ENCODE measurements at places on chromosomes 11 and 22.
A peak's percentile ranks its signal among the peaks of the same experiment; 100 is the strongest.

- peak; percentile 23 for DNase-seq
Observed at GRCh38 chr11:119567688-119568582, 145.0 kb upstream of the THY1 start.

DNA sequence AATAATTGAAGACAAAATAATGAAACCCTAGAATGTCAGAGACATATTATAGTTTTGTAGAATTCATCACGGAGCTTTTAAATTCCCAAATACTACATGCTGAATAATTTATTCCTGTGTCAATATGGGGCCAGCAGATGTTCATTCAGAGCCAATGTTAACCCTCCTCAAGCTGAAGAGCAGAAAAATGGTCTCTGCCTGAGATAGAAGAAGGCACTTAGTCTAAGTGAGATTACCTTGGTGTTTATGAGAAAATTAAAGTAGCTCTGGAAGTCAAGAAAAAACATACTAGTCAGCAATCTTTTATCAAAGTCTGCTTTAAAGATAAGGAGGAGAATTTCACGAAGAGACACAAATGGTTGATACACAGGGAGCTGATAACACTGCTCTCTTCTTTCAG lies 328.2 kb downstream of the TTC28 start:
- DNase-seq, result no peak

DNA sequence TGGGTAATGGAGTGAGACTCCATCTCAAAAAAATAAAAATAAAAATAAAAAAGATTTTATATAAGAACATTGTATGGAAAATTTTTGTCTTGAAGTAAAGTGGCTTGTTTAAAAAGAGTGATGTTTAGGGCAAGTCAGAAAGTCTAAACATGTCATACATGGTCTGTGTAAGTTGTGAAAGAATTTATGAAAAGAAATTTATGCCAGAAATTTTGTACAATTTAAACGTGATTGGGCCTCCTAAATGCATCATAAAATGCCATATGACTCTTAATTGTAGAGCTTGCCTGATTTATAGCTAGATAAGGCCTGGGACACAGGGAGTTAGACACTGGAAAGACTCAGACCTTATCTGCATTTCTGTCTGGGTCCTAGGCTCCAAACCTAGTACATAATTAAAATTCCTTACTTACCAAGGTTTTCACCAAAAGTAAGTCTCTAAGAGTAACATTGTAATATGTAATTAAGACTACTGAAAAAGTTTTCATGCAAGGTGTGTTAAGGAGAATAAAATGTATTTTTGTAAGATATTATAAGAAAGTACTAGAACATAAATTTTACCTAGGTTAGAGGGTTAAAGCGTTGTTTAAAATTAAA lies 110.5 kb downstream of the AASDHPPT start:
- DNase-seq, result no peak

DNA sequence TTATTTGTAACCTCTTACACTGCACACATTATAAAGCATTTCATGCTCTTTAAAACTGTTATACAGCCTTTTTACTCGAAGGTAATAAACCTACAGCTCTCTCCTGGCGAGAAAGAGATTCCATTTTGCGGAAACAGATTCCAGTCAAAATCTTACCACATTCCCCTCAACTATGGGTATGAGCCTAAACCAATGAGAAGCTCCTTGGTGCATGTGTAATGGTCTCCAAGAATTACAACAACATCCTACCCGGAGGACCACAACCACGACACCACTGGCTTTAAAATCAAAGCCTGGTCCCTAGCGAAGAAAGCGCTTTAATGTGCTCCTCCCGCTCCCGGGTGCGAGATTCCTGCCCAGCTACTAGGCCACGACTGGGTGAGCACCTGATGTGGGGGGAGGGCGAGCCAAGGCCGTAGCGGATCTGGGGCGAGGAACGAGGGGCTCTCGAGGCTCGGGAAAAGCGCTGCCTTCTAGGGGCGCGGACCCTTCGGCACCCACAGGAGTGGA lies 821 bp downstream of the CELF1 start:
- DNase-seq, result no peak

- no peak for DNase-seq
Observed at GRCh38 chr11:68692115-68692514, 7.8 kb downstream of the GAL start.

- no peak for DNase-seq
Observed at GRCh38 chr22:37609240-37610152, 862 bp downstream of the GGA1 start.

- no peak for DNase-seq
Observed at GRCh38 chr11:130555251-130555841, 106.9 kb downstream of the ADAMTS15 start.

DNA sequence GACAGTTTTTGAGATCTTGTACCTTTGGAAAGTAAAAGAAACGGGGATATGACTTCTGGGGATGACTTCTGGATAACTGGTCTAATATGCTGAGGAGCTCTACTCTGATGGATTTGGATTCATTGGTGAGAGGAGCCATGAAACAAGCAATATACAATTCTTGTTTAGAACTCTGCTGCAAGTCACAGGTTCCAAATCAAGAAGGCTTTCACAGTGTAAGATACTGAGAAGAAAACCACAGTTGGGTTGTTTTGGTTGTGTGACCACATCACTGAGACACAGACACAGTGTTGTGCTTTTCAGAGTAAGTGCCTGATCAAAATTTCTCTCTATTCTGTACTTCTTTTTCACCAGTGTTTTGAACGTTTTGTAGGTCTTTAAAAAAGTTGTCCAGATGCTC lies 13.1 kb upstream of the UCP2 start:
- DNase-seq, result no peak

DNA sequence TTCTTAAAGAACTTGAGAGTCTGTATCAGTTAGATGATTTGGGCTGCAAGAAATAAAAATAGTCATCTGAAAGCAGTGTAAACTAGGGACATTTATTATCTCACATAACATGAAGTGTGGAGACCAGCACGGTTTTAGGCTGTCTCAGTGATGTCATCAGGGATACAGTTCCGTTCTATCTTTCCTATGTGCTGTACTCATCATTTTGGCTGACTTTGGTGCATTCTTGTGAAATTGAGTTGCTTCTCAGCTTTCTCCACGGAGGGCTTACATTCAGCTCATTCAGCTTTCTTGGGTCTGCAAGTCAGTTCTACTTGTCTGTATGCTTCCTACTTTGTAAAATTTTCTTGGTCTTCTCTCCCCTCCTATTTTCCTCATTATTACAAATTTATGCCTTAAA lies 51.8 kb upstream of the LIN7C start:
- no peak for DNase-seq

GRCh38 chr11:122781378-122782195 lies 56.7 kb upstream of the CRTAM start:
- DNase-seq, result peak; percentile 80

- no peak for DNase-seq
Observed at GRCh38 chr11:20211691-20212090, 51.4 kb upstream of the DBX1 start.

- no peak for DNase-seq
Observed at GRCh38 chr11:74932169-74932568, 16.7 kb downstream of the XRRA1 start.

GRCh38 chr22:19396934-19397733 lies 34.4 kb downstream of the HIRA start:
- DNase-seq, result no peak

- no peak for DNase-seq
Observed at GRCh38 chr11:124798991-124799347, 1.2 kb downstream of the MSANTD2 start.

GRCh38 chr11:87897921-87898320 lies 277.3 kb downstream of the RAB38 start:
- DNase-seq, result no peak

- no peak for DNase-seq
Observed at GRCh38 chr22:37625737-37626136, 13.7 kb upstream of the SH3BP1 start.

DNA sequence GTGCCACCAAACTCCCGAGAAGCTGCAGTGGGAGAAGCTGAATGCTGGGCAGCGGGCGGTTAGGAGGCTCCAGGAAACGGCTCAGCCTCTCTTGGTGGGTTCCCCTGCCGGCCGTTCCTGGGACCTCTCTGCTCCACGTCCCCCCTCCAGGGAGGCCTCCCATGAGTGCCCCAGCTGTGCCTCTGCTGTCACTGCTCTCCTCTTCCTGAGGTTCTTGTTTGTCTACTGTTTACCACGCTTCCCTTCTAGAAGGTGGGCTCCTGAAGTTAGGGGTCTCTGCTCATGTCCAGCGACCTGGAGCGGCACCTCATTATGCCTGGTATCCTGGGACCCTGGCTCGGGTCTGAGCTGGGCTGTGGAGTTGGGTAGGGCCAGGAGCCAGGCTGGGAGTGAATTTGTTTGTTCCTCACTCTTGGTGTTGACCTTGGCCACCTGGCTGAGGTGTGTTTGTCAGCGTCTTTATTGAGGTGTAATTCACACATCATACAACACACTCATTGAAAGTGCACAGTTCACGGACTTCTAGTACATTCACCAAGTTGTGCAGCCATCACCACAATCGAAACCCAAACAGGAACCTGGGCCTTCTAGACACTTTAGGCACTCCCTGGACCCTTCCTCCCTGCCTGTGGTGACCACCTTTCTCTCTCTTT lies 37.8 kb upstream of the GRAMD4 start:
- DNase-seq, result no peak

DNA sequence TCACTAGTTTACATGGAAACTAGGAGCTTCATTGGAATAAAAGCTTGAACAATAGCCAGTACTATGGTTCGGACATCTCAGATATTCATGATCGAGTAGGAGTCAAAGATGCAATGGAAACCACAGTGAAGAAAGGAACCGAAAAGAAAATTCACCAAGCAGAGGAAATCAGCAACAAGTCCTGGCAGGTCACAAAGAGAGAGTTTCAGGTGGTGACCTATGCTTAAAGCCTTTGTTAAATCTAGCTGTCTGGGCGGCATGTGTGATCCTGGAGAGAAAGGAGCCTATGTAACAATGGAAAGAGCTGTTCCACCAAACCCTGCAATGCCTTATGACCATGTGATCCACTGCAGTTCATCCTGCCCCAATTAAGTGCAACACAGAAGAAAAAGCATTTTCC lies 68.9 kb upstream of the POU2AF2 start:
- no peak for DNase-seq

- no peak for DNase-seq
Observed at GRCh38 chr22:47691152-47691895, 928.9 kb downstream of the TBC1D22A start.

GRCh38 chr11:60633645-60634044 lies 65.8 kb upstream of the MS4A8 start:
- no peak for DNase-seq

GRCh38 chr11:76307396-76307795 lies 73.5 kb downstream of the THAP12 start:
- DNase-seq, result no peak

DNA sequence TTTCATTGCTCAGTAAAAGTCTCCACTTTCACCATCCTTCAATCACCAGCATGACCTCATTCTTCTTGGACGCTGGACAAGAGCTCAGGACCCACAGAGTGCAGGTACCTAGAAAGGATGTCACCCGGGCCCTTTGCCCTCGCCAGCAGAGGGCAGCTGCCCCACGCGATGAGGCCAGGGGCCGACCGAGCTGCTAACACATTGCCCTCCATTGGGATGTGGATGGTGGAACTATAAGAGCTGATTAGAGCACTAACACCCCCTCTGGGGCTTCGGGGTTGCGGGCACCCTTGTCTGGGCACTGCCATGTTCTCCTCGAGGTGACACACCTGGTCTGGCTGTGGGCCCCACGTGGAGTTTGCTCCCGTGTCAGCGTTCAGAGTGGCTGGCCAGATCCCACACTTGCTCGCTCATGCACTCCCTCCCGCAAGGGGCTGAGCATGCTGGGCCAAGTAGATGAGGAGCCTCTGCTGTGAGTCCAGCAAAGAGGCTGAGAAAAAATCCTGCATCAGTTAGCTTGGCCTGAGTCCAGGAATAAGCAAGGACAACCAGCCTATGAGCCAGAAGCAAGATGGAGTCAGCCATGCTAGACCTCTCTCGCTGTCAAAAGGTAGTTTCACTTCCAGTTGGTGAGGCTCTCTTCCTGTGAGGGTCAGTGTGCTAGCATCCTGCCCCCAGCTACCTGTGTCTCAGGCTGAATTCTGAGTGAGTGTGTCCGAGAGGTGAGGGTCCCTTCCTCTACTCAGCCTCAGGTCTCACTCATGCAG lies 9.8 kb downstream of the KRTAP5-6 start:
- DNase-seq, result no peak

- no peak for DNase-seq
Observed at GRCh38 chr22:46686221-46687047, 51.6 kb downstream of the CERK start.

- DNase-seq, result no peak
Observed at GRCh38 chr11:116890193-116890592, 52.8 kb upstream of the APOA1 start.

DNA sequence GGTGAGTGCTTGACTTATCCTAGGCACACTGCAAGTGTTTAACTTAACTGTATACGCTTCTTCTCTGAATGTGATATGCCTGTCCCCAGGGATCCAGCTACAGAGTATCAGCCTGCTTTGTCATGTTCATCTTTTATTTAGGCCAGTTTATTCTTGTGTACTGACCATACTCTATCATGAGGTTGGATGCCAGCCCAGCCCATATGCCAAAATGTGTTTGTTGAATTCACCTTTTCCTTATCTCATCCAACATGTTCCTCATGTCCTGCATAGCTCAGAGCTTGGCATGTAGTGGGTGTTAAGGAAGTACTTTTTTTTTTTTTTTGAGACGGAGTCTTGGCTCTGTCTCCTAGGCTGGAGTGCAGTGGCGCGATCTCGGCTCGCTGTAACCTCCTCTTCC lies 116.2 kb downstream of the NCAM1 start:
- DNase-seq, result no peak

DNA sequence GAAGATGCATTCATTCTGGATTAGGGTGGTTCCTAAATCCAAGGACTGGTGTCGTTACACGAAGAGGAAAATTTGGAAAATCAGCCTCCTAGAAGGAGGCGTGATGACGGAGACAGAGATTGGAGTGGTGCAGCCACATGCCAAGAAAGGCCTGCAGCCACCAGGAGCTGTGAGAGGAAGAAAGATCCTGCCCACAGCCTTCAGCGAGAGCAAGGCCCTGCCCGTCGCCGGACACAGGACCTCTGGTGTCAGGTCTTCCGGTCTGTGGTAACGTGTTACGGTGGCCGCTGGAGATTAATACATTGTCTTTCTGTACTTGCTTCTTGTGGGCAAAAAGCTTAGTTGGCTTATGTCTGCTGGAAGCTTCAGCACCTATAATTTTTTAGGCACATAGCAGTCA lies 1045.8 kb downstream of the BRD1 start:
- no peak for DNase-seq

- DNase-seq, result no peak
Observed at GRCh38 chr11:126607374-126607773, 251.9 kb downstream of the ST3GAL4 start.

GRCh38 chr11:46249938-46250744 lies 27.3 kb upstream of the CREB3L1 start:
- DNase-seq, result no peak

- DNase-seq, result no peak
Observed at GRCh38 chr11:32891657-32892354, 805 bp upstream of the QSER1 start.

GRCh38 chr11:110077831-110078325 lies 15.3 kb upstream of the ZC3H12C start:
- no peak for DNase-seq

Data from urinary bladder (tissue), 4 donors.